ENCODE measurements at places on chromosomes 5 and 9.

- DNase-seq, result no peak
Observed at GRCh38 chr5:135437422-135437795, 9.7 kb downstream of the DCANP1 start.

GRCh38 chr5:31825518-31826068 is 186.7 kb downstream of the PDZD2 start:
- no peak for DNase-seq

GRCh38 chr5:167967494-167968177 is 323.8 kb upstream of the WWC1 start:
- DNase-seq, result no peak

GRCh38 chr9:125690679-125691078 is 16.3 kb downstream of the MAPKAP1 start:
- DNase-seq, result no peak
